ENCODE measurements at places on chromosomes 2 and 18.

DNA sequence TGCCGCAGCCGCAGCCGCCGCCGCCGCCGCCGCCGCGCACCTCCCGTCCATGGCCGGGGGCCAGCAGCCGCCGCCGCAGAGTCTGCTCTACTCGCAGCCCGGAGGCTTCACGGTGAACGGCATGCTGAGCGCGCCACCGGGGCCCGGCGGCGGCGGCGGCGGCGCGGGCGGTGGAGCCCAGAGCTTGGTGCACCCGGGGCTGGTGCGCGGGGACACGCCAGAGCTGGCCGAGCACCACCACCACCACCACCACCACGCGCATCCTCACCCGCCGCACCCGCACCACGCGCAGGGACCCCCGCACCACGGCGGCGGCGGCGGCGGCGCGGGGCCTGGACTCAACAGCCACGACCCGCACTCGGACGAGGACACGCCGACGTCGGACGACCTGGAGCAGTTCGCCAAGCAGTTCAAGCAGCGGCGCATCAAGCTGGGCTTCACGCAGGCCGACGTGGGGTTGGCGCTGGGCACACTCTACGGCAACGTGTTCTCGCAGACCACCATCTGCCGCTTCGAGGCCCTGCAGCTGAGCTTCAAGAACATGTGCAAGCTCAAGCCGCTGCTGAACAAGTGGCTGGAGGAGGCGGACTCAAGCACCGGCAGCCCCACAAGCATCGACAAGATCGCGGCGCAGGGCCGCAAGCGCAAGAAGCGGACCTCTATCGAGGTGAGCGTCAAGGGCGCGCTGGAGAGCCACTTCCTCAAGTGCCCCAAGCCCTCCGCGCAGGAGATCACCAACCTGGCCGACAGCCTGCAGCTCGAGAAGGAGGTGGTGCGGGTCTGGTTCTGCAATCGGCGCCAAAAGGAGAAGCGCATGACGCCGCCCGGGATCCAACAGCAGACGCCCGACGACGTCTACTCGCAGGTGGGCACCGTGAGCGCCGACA, 2.4 kb downstream of the POU3F3 start:
- no peak for DNase-seq

DNA sequence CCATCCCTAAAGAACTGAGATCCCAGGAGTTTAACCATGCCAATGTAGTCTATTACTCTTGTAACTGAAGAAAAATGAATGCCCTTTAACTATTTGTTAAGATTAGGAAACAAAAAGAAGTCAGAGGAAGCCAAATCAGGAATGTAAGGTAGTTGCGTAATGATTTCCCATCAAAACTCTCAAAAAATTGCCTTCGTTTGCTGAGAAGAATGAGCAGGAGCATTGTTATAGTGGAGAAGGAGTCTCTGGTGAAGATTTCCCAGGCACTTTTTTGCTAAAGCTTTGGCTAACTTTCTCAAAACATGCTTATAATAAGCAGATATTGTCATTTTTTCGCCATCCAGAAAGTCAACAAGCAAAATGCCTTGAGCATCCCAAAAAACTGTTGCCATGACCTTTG, 224.0 kb upstream of the SIX2 start:
- DNase-seq, result no peak

- no peak for DNase-seq
Observed at GRCh38 chr2:225290757-225291400, 108.6 kb upstream of the NYAP2 start.

GRCh38 chr2:109422758-109423500, 190.8 kb downstream of the SEPTIN10 start:
- DNase-seq, result no peak

GRCh38 chr2:98149333-98149697, 62.3 kb downstream of the VWA3B start:
- DNase-seq, result no peak

DNA sequence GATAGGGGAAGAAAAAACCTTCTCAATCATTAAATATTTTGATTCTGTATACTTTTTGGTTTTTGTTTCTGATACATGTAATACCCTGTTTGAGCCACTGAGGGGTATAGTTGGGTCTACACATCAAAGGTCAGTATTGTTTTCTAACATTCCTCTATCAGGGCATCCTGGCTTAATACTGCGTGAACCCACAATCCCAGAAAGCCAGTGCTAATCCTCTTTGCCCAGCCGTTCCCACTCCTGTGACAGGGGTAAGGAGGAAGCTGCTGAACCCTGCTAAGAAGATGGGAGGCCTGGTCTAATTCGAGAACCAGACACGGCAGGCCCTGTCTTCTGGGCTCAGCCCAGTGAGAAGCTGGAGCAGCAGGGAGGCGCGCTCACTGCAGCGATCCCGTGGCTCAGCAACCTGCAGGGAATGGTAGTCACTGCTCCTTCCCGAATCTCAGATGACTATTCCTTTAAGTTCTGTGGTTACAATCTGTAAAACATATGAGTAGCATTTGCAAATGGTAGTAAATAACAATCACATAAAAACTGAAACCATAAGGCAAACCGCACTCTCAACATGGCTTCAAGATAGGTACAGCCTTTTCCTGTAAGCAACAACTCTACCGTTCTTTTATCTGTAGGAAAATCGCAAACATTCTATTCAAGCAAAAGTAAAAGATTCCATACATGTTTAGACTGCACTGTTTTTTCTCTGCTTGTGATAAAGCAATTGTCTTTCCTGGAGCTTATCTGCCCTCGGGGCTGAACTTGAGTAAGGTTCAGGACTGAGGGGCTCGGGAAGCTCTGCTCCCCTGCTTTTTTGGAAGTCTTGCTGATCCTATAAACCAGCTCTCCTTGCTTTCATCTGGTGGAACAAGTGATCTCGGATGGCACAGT, 87.0 kb downstream of the EPB41L3 start:
- DNase-seq, result no peak

- no peak for DNase-seq
Observed at GRCh38 chr2:10514743-10515142, 66.6 kb upstream of the ODC1 start.

GRCh38 chr18:49685231-49685942, 123.5 kb downstream of the LIPG start:
- DNase-seq, result no peak

GRCh38 chr2:72527424-72527823, 298.4 kb downstream of the EXOC6B start:
- DNase-seq, result no peak

DNA sequence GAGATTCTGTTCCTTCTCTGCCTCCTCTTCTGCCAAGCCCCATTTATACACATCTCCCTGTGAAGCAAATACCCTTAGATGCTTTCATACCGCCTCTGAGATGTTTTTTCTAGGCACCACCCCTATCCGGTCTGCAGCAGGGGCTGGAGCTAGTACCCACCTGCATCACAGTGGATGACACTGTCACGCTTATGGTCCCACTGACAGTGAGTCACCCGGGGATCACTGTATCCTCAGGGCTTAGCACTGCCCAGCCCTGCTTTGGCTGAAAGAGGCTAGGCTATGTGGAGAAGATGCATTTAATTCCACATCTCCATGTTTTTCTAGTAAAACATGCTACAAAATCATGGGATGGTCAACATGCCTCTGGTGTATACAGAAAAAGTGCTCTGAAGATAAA, 9.9 kb downstream of the FABP1 start:
- no peak for DNase-seq

GRCh38 chr18:34985963-34986362, 55.2 kb upstream of the MAPRE2 start:
- DNase-seq, result no peak

DNA sequence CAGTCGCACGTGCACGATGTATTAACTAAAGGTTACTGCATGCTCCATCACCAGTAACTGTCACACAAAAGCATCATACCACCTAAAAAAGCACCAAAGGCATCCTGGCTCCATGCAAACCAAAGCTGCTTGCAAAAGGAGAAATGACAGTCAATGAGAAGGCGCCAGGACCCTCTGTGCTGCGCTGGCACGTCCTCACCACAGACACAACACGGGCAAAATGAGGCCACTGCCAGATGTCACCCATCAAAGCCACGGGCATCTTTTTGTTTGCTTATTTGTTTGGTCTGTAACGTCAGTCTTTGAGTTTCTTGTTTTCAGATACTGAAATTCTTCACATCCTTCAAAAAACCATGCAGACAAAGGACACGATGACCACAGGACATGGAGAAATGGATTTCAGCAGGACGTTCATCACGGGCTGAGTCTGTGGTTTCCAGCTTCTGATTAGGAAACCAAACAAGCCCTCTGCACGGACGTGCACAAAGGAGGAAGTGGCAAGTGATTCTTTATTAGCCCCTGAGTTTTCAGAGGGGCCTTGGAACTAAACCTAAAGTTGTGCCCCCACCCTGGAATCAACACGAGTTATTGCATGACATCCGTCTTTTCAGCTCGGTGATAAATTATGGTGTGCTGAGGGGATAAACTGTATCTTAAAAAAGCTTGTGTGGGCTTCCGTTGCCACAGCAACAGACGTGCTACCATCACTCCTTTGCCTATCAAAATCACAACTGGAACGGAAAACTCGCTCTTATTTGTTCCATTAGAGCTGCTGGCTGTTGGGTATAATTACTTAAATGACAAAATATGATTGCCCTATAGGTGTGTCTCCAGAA, 181.8 kb downstream of the EIPR1 start:
- no peak for DNase-seq

DNA sequence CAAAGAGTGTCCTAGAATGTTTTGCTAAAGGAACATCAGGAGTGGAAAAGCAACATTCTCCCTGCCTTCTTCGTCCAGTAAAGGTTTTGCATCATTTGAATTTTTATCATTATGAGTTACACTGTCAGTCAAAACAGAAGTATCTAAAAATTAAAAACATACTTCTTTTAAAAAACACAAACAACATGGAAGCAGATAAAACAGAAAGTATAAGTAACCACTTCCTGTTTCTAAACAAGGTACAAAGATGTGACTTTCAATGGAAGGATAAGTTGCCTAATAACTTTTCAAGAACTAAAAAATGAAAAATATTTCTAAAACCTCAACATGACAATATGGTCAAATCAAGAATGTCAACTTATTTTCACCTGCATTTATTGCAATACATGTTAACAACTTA, 158.2 kb downstream of the STK39 start:
- no peak for DNase-seq

GRCh38 chr18:72273025-72273424, 271.1 kb downstream of the CBLN2 start:
- no peak for DNase-seq

DNA sequence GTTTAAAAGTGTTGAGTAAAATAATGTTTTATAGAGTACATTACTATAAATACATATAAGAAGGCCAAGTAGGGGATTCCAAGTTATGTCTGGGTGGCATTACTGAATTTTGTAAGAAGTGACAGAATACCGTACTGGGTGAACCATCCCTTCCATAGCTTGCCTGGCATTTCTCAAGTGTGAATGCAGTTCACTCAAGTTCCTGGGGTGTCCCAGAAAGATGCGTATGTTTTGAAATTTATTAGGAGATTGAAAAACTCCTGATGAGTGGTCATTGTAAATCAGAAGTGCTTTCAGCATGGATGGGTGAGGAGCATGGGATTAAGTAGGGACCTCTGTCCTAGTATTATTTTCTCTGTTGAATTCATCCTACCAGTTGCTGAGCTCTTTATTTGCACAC, 103.2 kb downstream of the VAPA start:
- DNase-seq, result no peak

- no peak for DNase-seq
Observed at GRCh38 chr2:119958670-119959268, 54.1 kb upstream of the EPB41L5 start.

GRCh38 chr2:85780316-85781012, 26.7 kb downstream of the ATOH8 start:
- no peak for DNase-seq

- DNase-seq, result no peak
Observed at GRCh38 chr2:189254268-189254883, 74.8 kb upstream of the COL5A2 start.

DNA sequence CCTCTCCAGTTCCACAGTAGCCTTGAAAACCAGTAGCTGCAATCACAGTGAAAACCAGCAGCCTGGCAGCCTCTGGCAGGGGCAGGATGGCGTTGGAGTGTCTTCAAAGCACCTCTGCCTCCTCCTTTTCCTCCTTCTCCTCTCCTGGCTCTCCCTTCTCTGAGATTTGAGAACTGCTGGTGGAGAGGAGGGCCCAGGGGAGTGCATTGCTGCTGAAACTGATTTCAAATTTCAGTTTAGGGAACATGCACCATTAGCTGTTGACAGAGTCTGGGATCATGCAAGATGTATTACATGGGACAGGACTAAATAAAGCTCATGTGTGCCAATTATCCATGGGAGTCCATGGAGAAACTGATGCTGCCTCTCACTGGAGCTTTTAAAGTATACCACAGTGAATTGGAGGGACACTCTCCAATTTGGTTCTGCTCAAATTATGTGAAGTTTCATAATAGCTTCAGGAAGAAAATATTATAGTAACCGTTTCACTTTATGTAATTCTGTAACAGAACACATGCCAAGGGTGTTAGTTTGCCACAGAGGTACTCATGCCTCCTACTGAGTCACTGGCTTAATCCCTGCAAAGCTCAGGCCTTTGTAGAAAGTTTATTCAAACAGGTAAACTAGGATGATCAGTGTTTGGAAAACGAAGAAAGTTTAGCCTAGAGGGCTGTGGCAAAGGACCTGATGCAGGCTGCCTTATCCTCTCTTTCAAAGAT, 146.1 kb downstream of the PRPF40A start:
- no peak for DNase-seq

- DNase-seq, result no peak
Observed at GRCh38 chr2:144730711-144731110, 210.8 kb upstream of the ZEB2 start.

- DNase-seq, result no peak
Observed at GRCh38 chr2:156300337-156300736, 32.2 kb downstream of the NR4A2 start.

DNA sequence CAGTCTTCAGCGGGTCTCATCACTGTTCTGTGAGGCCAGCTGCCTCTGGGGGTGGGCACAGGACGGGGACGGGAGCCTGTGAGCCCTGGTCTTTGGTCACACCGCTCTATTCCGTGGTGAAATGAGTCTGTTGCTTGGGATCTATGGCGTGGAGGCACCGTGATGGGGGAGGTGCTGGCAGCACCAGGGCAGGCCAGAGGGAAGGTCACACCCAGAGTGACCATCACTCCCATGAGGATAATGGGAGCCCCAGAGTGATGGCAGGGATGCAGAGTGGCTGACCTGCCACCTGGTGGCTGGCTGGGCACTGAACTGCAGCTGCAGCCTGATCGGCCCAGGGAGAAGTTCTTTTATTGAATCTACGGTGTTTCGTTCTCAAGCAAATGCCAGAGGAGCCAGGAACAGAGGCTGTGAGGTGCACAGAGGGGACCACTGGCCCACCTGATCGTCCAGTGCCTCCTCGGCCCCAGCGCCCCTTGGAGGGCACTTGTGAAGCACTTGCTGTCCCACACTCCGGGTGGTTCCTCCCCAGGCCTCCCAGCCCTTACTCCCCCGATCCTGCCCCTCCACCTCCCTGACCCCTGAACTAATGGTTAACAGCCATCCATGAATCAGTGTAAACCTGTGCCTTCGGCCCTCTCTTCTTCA, 17.9 kb downstream of the KCNIP3 start:
- no peak for DNase-seq

- DNase-seq, result no peak
Observed at GRCh38 chr2:225998116-225998515, 598.6 kb downstream of the NYAP2 start.
